ENCODE measurements at places on chromosomes 3 and 15.
A peak's percentile ranks its signal among the peaks of the same experiment; 100 is the strongest.

DNA sequence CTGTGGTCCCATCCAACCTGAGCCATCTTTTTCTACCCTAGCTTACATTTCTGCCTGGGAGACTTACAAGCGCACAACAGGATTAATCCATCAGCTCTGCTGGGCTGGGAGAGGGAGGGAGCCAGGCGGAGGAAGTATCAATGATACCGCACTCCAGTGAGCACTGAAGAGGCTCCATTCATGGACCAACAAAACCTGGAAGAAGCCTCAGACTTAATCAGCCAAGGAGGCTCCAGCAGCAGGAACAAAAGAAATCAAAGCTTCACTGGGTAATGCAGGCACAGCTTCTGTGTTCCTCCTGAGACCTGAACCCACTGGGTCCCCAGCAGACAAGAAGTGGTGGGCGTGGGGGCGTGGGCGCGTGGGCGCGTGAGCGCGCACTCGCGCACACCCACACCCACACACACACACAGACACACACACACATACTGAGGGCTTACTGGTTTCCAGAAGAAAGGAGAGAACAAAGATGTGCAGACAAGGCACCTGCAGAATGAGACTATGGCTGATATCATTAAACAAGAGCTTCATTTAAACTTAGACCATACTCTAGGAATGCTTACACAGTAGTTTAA, 87.0 kb upstream of the BOC start:
- 0 out of 3 replicates have a peak, but pooled peaks cover 3% of the 10 kb centered on the region for H3K27me3 ChIP-seq
- H3K27ac ChIP-seq = no peak overlapping the region
- H3K36me3 ChIP-seq = no peaks in the 10 kb centered on the region

- no peaks in the 10 kb centered on the region for H3K27me3 ChIP-seq
- no peak overlapping the region for H3K4me3 ChIP-seq
- peak; percentile 56 for DNase-seq
- H3K27ac ChIP-seq = peak overlapping the region; percentile 60
- H3K36me3 ChIP-seq = peaks cover 13% of the 10 kb centered on the region
These were observed 4.7 kb downstream of the IP6K1 start for GRCh38 chr3:49781415-49782199.

DNA sequence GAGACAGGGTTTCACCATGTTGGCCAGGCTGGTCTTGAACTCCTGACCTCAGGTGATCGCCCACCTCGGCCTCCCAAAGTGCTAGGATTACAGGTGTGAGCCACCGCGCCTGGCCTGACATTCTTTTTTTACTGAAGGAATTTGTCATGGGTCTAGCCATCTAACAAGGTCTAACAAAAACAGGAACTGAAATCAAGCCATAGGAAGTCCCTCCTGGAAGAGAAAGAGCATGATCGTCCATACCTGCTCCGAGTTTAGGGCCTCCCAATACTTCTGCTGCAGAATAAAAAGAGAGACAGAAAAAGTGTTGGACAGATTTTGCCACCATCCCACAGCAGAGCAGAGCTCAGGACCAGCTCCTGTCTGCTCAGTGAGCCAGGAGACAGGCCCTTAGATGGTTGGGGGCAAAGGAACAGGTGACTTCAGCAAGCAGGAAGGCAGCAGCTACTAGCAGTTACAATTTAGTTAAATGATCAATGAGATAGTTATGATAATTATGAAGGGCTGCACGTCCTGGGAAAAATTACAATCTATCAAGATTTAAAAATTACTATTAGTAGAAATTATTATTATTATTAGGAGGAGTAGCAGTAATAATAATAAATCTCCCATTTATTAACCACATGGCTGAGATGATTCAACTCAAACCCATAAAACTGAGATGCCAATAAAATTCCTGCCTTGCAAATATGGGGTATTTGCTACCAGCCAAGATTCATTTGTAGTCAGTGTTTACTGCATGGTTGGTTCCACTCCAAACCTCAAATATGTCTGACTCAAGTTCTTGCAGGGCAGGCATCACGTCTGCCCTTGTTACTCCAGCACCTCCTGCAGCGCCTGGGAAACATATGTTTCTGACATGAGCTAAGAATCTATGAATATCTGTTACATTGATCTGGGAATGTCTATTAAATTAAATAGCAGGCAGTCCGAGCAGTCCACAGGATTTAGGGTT, 40.1 kb downstream of the TMEM44 start:
- no peak overlapping the region for H3K27ac ChIP-seq
- H3K36me3 ChIP-seq = no peaks in the 10 kb centered on the region
- no peaks in the 10 kb centered on the region for H3K27me3 ChIP-seq
- no peak for DNase-seq
- no peaks in the 10 kb centered on the region for H3K4me1 ChIP-seq

DNA sequence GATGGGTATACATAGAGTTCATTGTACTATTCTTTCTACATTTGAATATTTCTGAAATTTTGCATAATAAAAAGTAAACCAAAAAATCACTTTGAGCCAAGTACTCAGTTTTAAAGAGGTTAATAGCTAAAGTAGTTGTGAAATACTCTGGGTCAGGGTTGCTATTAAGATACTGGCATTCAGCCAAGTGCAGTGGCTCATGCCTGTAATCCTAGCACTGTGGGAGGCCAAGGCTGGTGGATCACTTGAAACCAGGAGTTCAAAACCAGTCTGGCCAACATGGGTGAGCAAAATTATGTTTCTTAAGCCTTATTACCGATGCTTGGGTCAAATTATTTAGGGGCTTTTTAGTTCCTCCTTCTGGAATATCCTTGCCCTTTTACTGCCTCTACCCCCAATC, 122.0 kb upstream of the MELTF start:
- H3K4me1 ChIP-seq = peaks cover 8% of the 10 kb centered on the region
- peak; percentile 28 for DNase-seq
- peaks cover 18% of the 10 kb centered on the region for H3K36me3 ChIP-seq

- H3K27ac ChIP-seq = no peak overlapping the region
- DNase-seq = no peak
- H3K27me3 ChIP-seq = no peaks in the 10 kb centered on the region
- H3K36me3 ChIP-seq = 0 out of 2 replicates have a peak, but pooled peaks cover 2% of the 10 kb centered on the region
- H3K4me3 ChIP-seq = no peak overlapping the region
These were observed 54.4 kb downstream of the ULK4 start for GRCh38 chr3:41907330-41908073.

DNA sequence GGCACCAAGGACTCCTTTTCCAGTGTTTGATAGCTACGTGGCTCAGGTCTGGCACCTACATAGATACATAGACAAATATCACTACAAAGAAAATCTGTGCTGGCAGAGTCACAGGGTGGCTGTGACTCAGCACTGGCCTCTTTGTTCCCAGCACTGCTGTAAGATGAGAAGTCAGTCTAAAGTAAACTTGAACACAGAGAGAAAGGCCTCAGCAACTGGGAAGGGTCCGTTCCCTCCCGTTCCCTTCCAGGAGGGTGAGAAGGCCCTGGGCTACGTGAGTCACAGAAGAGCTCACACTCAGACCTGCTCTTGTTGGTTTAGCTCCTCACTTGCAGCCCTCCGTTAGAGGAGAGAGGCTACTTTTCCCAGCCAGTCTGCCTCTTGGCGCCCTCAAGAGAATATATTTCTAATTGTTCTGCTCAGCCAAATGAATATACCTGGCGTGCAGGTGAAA, 23.1 kb downstream of the ANXA2 start:
- H3K27me3 ChIP-seq = no peaks in the 10 kb centered on the region
- H3K36me3 ChIP-seq = peaks cover 3% of the 10 kb centered on the region
- H3K4me3 ChIP-seq = no peak overlapping the region
- peaks cover 93% of the 10 kb centered on the region for H3K4me1 ChIP-seq
- peak overlapping the region; percentile 93 for H3K27ac ChIP-seq
- DNase-seq = peak; percentile 98

- no peaks in the 10 kb centered on the region for H3K36me3 ChIP-seq
- peak overlapping the region; percentile 40 for H3K4me3 ChIP-seq
- peaks cover 43% of the 10 kb centered on the region for H3K4me1 ChIP-seq
These were observed 832 bp upstream of the CACNA1D start for GRCh38 chr3:53493595-53493962.

GRCh38 chr15:74773731-74774252, 8.1 kb upstream of the CSK start:
- no peaks in the 10 kb centered on the region for H3K36me3 ChIP-seq
- H3K27me3 ChIP-seq = no peaks in the 10 kb centered on the region
- H3K4me3 ChIP-seq = no peak overlapping the region
- no peak overlapping the region for H3K27ac ChIP-seq
- H3K4me1 ChIP-seq = peaks cover 82% of the 10 kb centered on the region

DNA sequence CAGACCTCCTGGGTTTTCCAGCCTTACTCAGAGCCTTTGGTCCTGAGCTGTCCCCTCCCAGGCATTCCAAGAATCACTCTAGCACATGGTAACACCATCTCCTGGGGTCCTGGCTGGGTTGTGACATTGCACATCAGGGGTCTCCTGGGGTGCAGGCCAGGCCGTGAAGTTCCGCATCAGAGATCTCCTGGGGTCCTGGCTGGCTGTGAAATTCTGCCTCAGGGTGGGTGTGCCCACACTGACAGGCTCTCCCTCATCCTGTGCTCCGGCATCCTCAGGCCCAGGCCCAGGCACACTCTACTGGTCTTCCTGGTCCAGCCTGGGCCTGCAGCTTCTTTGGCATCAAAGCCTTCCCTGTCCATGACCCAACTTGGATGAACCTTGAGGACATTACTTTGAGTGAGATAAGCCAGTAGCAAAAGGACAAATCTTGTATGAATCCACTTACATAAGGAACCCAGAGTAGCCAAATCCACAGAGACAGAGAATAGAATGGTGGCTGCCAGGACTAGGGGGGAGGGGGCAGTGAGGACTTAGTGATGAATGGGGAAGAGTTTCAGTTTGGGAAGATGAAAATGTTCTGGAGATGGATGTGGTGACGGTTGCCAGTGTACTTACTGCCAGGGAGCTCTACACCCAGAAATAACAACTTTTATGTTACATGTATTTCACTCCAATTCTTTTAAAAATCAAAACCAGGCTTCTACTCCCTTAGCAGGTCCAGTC, 49.1 kb upstream of the KLF13 start:
- no peak overlapping the region for H3K4me3 ChIP-seq
- H3K27me3 ChIP-seq = no peaks in the 10 kb centered on the region
- H3K36me3 ChIP-seq = no peaks in the 10 kb centered on the region

GRCh38 chr15:67021455-67021854, 43.9 kb upstream of the SMAD3 start:
- no peaks in the 10 kb centered on the region for H3K27me3 ChIP-seq
- H3K36me3 ChIP-seq = peaks cover 7% of the 10 kb centered on the region
- H3K4me1 ChIP-seq = peaks cover 30% of the 10 kb centered on the region
- no peak overlapping the region for H3K27ac ChIP-seq
- no peak overlapping the region for H3K4me3 ChIP-seq

DNA sequence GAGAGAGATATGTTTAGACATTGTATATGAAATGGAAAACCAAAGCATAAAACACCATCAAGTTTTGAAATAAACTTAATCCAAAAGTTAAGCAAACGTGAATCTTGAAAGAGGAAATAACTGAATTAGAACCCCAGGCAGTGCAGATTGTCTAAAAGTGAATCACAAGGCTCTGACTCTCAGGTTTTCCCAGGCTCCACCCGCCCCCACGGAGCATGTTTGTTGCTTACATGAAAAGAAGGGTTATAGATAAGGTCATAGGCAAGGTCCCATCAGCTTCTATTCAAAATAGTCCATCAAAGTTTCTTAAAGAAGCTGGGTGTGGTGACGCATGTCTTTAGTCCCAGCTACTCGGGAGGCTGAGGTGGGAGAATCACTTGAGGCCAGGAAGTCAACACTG, 29.0 kb upstream of the SLMAP start:
- no peaks in the 10 kb centered on the region for H3K27me3 ChIP-seq
- 0 out of 2 replicates have a peak, but pooled peaks cover 7% of the 10 kb centered on the region for H3K4me1 ChIP-seq
- DNase-seq = no peak
- H3K4me3 ChIP-seq = no peak overlapping the region
- no peak overlapping the region for H3K27ac ChIP-seq

DNA sequence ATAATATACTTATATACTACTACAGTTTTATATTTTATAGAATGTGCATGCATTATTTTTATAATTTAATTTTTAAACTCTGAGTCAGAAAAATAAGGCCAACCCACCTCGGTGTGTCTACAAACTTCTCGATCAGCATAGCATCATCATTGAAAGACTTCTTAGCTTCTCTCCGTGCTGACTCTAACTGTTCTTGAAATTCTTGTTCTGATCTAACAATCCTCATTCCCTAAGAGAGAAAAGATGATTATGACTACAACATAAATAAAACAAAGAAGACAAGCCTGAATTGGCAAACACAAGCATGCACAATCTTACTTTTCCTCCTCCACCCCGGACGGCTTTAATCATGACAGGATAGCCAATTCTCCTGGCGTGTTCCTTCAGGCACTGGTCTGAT, 28.4 kb downstream of the MCCC1 start:
- no peak for DNase-seq
- no peak overlapping the region for H3K4me3 ChIP-seq
- H3K36me3 ChIP-seq = peaks cover 1% of the 10 kb centered on the region

DNA sequence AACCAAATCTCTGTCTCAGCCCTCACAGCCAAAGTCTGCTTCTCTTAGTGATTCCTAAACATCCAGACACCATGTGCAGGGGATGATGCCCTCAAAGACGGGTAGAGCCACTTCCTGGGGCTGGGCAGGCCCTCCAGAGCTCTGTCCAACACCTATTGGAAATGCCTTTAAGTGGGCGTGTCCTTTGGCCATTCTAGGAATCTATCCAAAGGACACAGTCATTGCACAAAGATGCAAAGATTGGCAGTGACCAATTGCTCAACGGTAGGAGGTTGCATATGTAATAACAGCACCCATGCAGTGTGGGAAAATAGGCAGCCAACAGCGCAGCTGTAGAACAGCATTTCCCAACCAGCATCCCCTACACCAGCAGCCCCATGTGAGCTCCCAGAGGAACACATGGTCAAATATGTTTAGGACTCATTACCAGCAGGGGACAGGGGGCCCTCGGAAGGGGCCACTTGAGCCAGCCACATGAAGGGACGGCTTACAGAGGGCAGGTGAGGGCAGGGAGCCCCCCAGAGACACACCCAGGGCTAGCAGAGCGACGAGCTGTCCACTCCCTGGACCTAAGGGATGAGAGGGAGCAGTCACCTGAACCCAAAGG, 142.8 kb upstream of the IQSEC1 start:
- no peaks in the 10 kb centered on the region for H3K4me1 ChIP-seq
- 0 out of 2 replicates have a peak, but pooled peaks cover 2% of the 10 kb centered on the region for H3K36me3 ChIP-seq
- H3K27me3 ChIP-seq = no peaks in the 10 kb centered on the region
- no peak overlapping the region for H3K27ac ChIP-seq

- H3K27ac ChIP-seq = no peak overlapping the region
- no peaks in the 10 kb centered on the region for H3K36me3 ChIP-seq
- DNase-seq = no peak
- H3K4me3 ChIP-seq = no peak overlapping the region
- no peaks in the 10 kb centered on the region for H3K27me3 ChIP-seq
These were observed 289.0 kb upstream of the RASGRP1 start for GRCh38 chr15:38853608-38854007.

DNA sequence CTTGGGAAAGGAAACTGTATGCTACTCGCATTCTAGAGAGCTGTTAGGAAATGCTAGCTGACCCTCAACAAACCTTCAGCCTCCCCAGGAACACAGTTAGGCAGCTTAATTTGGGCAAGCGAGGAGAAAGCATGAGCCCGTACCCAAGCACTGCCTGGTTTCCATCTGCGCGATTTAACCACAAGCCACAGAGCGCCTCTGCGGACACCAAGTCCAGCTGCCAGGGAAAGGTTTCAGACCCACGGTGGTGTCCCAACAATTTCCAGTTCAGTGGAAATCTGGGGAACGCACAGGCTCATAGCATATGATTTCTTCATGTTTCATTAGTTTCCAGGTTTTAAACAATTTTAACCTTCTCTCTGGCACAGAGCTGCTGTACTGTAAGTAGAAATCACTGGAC, 617.6 kb downstream of the FHIT start:
- H3K27me3 ChIP-seq = no peaks in the 10 kb centered on the region
- no peak for DNase-seq
- no peaks in the 10 kb centered on the region for H3K4me1 ChIP-seq
- no peaks in the 10 kb centered on the region for H3K36me3 ChIP-seq

- H3K27ac ChIP-seq = no peak overlapping the region
- DNase-seq = no peak
- H3K4me3 ChIP-seq = no peak overlapping the region
- H3K4me1 ChIP-seq = peaks cover 14% of the 10 kb centered on the region
- H3K27me3 ChIP-seq = peaks cover 13% of the 10 kb centered on the region
- H3K36me3 ChIP-seq = no peaks in the 10 kb centered on the region
These were observed 625 bp downstream of the LRRC15 start for GRCh38 chr3:194368918-194369317.
